CD4-positive, alpha-beta T cell treated with Interleukin-21 for 1 hour (primary cell): ENCODE measurements at places on chromosomes 5 and 9.
A peak's percentile ranks its signal among the peaks of the same experiment; 100 is the strongest.

GRCh38 chr5:179776411-179776938, 17.3 kb upstream of the LTC4S start:
- no peak for DNase-seq

DNA sequence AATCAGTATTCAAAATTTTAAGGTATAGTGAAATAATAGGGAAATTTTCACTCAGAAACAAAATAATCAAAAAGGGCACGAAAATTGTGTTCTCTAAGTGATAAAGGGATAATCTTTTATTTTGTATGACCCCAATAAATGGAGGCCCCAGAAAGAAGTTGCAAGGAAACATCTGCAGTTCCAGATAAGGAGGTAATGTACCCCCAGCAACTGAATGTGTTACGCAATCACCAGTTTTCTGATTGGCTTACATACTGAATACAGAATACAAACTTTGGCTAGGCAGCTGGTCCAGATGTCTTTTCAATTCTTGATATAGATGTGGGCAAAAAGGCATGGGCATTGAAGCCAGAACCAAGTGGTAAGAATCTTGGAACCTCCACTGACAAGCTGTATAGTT, 1.7 kb upstream of the TOPORS start:
- no peak for DNase-seq

- no peak for DNase-seq
Observed at GRCh38 chr5:138722544-138723177, 30.6 kb upstream of the CTNNA1 start.

GRCh38 chr5:148072207-148072606, 8.4 kb downstream of the SPINK5 start:
- DNase-seq, result no peak

- DNase-seq, result no peak
Observed at GRCh38 chr9:81317223-81317622, 372.1 kb downstream of the TLE1 start.

DNA sequence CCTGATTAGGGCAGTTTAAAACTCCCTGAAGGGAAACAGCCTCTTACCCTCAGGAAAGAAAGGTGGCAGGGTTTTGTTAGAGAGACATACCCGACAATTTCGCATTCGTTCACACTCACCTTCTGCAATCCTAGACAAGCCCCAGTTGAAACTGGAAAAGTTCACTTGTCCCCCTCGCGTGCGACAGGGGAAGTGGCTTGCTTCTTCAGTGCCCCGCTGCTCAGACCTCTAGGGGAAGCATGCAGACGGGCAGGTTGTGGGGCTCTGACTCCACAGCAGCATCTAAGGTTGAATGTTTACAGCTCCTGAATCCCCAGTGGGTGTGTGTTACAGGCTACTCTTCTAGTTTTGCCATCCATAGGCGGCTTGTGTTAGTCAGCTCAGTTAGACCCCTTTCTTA, 575.7 kb upstream of the ACO1 start:
- DNase-seq, result no peak

GRCh38 chr5:14062178-14062577, 81.0 kb upstream of the TRIO start:
- DNase-seq, result no peak

GRCh38 chr9:38671748-38672147, 48.2 kb downstream of the FAM240B start:
- no peak for DNase-seq

GRCh38 chr5:150111122-150111521, 24.8 kb upstream of the CSF1R start:
- no peak for DNase-seq

GRCh38 chr9:136172412-136173079, 32.4 kb downstream of the LHX3 start:
- no peak for DNase-seq

- no peak for DNase-seq
Observed at GRCh38 chr9:5783982-5784381, 48.9 kb downstream of the ERMP1 start.

DNA sequence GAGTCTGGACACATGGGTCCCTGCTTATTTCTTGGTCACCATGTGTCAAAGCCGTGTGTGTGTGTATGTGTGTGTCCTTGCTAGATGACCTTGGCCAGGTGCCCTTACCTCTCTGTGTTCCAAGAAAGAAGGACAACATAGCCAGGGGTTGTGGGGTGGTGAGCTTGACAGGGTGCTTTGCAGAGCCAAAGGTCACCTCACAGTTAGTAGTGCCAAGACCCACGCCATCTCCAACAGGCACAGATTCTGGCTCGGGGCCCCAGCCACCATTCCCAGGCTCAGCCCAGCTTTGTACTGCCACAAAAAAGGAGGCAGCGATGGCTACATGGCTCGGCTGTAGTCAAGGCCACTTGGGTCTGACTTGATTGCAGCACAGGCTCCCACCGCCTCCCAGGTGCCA, 39.5 kb downstream of the CXXC5 start:
- DNase-seq, result no peak

DNA sequence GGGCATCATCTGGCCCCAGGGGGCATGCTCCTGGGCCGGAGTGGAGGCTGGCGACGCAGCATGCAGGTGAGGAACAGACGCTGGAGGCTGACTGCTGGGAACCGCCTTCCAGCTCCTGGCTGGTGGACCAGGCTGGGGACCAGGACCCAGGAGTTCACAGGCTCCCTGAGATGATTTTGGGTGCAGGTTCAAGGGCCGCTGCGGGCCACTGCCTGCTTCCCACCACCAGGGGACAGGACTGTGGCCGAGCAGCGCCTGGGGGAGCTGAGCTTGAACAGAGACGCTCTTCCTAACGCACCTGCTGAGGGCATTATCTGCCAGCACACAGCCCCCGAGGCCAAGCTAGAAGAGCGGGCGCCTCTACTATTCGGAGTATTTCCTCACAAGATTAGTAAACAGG, 132.1 kb upstream of the RAPGEF1 start:
- no peak for DNase-seq

GRCh38 chr9:135147474-135147805, 60.0 kb downstream of the OLFM1 start:
- DNase-seq, result no peak

DNA sequence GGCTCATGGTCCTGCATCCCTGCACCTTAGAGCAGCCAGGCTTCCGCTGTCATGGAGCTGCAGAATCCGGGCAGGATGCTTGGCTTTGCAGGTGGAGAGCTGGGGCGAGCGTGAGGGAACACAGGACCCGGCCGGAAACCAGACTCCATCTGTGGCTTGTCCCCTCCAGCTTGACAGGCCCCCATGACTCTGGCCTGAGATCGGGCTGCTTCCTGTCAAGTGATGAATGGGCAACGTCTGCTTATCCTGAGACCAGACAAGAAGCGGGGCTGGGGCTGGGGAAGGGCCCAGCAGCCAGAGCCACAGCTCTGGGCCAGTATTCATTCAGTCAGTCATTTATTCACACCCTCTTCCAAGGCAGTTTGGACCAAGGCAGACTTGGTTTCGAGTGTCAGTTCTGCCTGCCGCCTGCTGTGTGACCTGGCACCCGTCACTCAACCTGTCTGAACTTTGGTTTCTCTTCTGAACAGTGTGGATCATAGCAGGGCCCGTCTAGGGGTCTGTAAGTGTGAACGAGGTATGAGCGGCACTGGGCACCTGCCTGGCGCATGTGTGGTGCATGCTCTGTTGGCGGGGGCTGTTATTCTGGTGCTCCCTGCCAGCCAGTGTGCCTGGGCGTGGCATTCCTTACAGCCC, 37.5 kb downstream of the NEK6 start:
- no peak for DNase-seq

- DNase-seq, result no peak
Observed at GRCh38 chr5:176610435-176610773, 448 bp upstream of the GPRIN1 start.

DNA sequence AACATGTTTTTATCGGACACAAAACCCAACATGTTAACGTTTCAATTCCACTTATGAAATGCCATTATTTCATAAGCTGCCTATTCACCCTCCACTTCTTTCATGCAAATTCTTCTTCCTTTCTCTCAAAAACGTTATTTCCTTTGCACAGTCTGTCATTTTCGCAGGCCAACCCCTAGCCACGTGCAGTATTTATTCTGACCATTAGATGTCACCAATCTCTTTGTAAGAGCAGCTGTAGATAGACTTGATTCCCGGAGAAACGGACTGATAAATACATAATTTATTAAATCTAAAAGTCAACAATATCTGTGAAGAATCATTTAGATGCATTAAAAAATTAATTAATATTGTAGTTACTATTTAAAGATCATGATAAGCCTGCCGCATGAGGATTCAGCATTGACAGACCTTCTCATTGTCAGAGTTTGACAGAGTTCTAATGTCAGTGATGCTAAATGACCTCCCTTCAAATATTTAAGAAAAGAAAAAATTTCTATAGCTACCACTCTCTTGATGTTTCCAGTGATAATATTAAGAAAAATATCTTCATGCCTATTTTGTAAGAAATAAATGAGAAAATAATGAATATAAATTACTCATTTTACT, 933.6 kb downstream of the CDH12 start:
- no peak for DNase-seq

- no peak for DNase-seq
Observed at GRCh38 chr9:107269254-107269653, 13.8 kb upstream of the RAD23B start.

- no peak for DNase-seq
Observed at GRCh38 chr9:13459071-13459470, 179.6 kb upstream of the MPDZ start.

DNA sequence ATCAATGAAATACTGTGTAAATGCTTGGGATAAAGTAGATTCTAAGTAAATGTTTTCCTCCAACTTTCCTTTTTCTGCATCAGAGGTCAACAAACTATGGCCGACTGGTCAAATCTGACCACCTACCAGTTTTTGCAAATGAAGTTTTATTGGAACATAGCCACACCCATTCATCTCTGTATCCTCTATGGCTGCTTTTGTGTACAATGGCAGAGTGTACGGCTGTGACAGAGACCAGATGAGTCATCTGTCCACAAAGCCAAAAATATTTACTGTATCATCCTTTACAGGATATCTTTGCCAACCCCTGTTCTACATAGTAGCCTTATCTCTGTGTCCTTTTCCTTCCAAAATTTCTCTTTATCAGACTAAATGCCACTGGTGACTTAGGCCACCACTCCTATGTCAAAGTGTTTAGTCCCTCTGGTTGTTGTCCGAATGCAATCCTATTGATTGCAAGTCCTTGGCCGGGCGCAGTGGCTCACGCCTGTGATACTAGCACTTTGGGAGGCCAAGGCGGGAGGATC, 218.4 kb upstream of the KLF4 start:
- no peak for DNase-seq

GRCh38 chr5:16665601-16666000, 48.8 kb upstream of the RETREG1 start:
- no peak for DNase-seq

- no peak for DNase-seq
Observed at GRCh38 chr5:142813220-142813619, 43.0 kb downstream of the ARHGAP26 start.

DNA sequence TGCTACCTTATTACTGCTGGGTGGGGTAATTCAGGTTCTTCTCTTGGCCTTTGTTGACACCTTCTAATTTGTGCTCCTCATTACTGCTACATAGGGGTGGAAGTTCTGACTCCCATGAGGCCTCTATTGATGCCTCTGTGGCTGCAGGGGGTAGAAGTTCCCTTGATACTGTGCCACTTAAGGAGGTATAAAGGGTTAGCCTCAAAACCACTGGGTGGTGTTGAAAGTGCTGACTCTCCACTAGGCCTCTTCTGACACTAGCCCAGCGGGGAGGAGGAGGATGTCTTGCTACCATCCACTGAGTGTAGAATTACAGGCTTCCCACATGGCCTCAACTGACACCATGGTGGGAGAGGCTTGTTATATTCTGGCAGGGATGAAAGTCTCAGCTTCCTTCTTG, 36.7 kb upstream of the CCDC112 start:
- DNase-seq, result no peak

DNA sequence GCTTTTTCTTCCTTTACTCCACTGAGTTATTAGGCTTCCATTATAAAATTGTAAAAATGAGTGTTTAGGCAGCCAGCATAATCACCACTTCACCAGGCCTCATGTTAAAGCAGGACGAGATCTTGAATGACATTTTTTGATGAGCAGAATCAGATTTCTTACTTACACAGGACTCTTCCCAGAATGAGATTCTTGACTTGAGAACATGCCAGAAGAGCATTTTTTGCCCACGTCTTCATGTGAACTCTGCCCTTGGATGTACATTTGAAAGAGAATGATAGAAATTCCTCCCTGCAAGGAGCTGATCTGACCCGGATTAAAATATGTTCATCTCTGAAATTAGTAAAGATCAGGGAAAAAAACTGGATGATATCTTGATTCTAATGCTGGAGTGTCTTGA, 212.1 kb upstream of the ADRA1B start:
- no peak for DNase-seq

DNA sequence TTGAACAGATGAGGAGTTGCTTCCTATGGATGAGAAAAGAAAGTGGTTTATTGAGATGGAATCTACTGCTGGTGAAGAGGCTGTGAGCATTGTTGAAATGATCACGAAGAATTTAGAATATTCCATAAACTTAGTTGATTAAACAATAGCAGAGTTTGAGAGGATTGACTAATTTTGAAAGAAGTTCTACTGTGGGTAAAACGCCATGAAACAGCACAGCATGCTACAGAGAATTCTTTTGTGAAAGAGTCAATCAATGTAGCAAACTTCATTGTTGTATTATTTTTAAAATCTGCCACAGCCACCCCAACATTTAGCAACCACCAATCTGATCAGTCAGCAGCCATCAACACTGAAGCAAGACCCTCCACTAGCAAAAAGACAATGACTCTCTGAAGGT, 309.1 kb downstream of the SPOCK1 start:
- DNase-seq, result no peak

DNA sequence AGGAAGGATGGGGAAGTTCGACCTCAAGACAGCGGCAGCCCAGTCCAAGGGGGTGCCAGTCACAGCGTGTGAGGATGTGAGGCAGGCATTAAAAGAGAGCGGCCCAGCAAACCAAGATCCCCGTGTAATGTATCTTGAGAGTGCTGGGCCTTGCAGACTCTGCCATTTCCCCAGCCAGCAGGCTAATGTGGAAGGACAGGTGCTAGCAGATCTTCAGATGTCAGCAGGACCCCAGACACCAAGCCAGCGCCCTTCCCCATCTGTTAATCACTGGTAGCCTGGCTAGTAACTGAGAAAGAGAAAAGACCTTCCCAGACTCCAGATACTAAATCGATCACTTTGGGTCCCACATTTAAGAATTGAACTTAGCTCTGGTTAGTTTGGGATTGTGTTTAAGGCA, 62.2 kb downstream of the NTRK2 start:
- DNase-seq, result no peak

DNA sequence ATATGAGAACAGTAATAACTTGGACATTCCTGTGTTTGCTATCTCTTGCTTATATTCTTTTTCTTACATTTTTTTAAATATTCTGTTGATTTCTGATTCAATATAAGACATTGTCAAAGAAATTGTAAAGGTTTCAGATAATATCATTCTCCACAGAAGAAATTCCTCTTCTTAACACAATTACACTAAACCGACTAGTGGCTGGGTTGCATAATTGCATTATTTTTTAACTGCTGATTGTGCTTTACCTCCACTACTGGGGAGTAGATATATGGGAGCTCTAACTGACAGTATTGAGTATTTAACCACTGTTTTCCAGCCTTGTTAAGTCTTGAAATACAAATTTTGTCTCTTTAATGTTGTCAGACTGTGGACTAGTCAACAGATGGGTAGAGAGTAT, 723.8 kb upstream of the EDIL3 start:
- no peak for DNase-seq

- DNase-seq, result peak; percentile 74
Observed at GRCh38 chr5:148733601-148734438, 79.5 kb upstream of the HTR4 start.
